ENCODE measurements at places on chromosomes 1 and 21.

GRCh38 chr1:65995336-65995735 is 202.6 kb downstream of the PDE4B start:
- peak; percentile 75 for DNase-seq

DNA sequence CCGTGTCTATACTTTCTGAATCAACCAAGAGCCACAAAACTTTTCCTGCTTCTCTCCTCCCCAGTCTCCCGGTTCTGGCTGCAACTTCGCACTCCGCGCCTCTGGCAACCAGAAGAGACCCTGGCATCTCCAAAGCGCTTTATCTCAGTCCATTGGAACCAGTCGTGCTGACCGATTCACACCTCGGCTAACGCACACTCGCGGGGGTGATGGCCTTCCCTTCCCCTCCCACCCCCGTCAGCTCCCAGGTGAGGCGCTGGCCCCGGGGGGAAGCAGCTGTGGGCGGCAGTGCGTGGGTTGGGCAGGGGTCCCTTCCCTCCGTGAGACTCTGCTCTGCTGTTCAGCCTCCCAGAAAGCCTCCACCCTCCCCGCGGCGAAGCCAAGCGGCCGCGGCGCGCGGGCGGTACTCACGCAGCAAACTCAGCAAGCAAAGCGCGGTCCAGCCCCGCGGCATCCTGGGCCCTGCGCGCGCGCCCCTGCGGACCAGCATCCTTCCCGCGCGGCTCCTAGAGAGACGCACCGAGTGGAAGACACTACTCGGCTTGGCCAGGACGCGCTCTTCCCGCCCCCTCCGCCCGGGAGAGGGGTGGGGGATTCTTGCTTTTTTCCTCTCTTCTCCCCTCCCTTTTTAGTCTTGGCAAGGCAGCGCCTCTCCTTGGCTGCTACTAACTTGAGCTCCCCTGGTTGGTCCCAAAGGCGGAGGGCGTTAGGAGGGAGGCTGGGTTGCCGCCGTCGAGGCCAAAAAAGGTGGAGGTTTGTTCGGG is at the start of gene CD34:
CD34 (minus strand) TSS at position 535 of the 764 bp plus-strand sequence; CDS start at position 490, 45 bp downstream.
- no peak for DNase-seq

DNA sequence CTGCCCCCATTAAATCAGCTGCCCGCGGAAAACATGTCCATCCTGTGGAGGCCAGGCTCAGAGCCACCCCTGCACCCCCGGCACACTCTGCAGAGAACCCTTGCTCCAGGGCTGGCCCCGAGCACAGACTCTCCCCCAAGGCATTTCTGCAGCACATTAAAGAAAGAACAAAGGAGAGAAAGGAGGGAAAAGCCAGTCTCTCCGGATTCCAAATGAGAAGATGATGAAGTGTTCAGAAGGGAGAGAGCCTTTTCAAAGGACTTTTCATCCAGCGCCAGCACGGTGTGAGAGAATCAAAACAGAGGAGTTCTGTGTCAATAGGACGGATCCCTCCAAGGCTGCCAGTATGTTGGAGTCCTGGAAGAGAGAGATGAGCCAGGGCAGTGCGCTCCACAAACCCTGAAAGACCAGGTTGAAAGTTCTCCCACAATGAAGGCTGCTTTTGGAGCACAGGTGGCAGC is 498.3 kb downstream of the NPHP4 start:
- DNase-seq = peak; percentile 82

GRCh38 chr1:94406446-94406845 is 11.7 kb upstream of the ABCD3 start:
- no peak for DNase-seq

- DNase-seq = no peak
Measured at GRCh38 chr1:67588178-67588855, 96.7 kb upstream of the GADD45A start.

DNA sequence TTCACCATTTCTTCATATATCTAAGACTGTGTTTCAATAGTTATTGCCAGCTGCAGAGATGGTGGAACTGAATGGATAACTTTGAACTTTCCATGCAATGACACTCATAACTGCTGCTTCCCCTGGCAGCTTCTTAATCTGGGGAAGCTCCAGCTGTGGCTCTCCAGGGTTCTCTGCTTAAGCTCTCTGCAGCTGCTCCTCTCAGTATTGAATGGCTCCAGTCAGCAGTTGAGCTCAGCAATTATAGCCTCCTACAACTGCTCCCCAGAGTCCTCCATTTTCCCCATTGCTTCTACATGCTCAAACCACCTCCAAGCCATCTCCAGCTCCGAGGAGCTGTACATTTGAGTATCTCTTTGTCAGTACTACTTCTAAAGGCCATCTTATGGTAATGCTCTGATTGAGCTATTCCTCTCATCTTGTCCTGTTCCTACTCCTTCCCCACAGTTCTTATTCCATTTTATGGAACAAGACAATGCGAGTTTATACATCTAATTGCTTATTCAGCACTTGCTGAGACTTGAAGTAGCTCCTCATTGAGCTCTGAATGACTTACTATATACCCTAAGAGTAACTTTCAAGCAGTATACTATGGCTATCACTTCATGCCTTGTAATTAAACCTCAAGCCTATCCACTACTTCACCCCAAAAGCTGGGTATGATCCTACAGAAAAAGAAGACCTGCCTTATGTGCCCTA is 362.4 kb downstream of the NEGR1 start:
- no peak for DNase-seq

DNA sequence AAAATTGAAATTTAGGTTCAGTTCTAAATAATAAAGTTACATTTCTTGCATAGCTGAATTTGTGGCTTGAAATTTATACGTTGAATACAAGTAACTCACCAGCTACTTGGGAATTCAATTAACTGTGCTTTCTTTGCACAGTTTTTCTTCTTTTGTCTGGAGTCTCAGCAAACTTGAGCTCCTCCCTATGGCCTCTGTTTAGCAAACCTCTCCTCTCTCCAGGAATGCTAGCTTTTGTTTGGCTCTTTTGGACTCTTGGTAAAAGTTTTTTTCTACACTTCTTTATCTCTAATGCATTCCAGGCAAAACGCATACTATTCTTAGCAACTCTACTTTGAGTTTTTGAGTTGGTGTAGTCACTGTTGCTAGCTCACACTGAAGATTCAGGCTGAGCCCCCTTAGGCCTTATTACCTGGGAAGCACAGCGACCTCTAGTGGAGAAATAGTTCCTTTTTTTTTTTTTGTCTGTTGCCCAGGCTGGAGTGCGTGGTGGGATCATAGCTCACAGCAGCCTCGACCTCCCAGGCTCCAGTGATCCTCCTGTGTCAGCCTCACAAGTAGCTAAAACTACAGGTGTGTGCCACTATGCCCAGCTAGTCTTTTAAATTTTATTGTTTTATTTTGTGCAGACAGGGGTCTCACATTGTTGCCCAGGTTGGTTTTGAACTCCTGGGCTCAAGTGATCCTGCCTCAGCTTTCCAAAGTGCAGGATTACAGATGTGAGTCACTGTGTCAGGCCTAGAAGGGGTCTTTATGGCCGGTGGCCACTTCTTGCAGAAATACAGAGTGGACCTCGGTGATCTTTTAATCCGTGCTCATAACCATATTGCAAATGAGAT is 61.7 kb downstream of the CASQ2 start:
- DNase-seq = peak; percentile 20

GRCh38 chr1:87061742-87062156 is 147.3 kb downstream of the HS2ST1 start:
- DNase-seq = no peak

- DNase-seq = no peak
Measured at GRCh38 chr1:222331340-222331739, 216.6 kb downstream of the HHIPL2 start.

DNA sequence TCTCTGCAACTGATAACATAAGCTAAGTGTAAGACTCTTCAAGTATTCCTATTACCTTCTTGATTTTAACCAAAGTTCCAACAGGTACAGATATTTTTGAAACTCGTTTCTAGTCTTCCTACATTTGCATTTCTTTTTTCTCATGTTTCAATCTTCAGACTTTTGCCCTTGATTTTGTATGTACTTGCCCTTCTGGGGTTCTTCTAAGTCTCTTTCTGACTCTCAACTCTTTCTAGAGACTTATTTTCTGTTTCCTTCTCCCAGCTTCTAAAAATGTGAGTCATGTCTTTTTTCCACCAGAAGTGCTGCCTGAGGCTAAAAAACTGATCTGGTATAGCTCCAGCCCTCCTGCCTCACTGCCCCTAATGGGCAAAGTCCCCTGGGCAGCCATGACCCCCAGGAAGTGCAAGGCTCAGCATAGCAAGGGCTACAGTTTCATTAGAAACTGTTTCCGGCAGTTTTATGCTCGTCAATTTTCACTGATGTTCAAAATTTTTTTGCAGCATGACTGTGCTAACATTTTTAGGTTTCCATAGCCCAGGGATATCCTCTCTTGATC is 265.9 kb downstream of the SEC16B start:
- no peak for DNase-seq

DNA sequence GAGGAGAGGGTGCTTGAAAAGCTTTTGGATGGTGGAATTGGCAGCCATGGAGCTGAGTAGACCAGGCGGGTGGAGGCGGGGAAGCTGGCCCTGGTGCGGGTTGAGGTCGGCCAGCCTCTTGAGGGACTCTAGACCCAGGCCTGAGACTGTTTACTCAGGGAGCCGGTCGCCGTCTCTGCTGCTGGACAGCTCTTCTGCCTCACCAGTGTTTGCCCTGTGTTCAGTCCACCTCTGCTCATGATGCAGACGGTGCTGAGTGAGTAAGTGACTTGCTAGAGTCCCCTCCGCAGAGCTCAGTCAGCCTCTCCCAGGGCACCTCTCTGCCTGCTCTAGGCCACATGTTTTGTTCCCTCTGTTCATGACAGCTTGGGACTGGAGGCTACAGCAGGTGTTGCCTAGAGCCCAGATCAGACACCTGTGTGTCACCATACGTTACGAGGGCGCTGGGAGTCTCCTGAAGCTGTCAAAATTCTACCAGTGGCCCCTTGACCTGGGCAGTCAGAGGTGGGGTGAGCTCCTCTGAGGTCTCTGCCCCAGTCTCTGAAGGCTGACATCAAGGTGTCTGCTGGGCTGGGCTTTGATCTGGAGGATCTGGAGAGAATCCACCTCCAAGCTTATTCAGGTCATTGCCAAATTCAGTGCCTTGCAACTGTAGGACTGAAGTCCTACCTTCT is 73.5 kb upstream of the WNT4 start:
- DNase-seq = no peak

DNA sequence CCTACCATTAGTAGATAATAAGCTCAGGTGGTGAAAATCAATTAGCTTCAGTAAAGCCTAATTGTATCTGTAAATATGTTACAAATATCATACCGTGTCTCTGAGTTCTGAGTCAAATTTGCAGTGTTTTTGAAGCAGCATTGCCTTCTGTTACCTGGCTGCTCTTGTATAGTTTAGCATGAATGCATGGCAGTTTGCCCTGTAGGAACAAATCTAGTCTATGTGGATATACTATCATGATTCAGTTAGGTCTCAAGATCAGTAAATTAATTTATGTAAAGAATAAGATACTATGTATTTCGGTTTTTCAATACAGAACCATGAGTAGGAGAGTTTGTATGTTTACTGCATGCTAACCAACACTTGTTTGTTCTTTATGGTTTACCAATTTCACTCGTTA is 240.6 kb upstream of the C1orf105 start:
- DNase-seq = peak; percentile 48

DNA sequence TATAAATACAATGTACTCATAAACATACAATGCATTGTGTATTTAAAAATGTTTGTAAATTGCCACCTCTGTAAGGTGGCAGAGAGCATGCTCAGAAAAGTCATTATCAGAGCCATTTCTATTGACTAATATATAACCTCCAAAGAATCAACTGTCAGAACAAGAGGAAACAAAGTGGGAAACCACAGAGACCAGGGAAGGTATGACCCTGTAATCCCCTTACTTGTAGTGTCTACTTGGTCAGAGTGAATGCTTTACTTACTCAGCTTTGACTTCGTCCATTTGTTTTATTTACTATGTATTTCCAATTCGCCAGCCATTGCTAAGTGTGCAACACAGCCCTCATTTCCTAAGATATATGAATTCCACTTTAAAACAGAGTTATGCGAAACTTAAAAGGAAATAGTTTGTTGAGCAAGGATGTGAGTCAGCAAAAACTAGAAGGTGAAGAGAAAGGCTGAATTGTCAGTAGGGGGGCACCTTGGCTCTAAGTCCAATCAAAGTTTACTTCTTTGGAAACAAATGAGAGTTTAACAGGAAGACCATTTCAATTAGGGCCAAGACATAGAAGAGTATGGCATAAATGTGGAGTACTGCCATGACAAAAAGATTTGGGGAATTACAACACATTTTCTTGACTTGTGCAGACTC is 671.7 kb upstream of the PTBP2 start:
- DNase-seq = no peak

- DNase-seq = no peak
Measured at GRCh38 chr1:40076895-40077312, 20.1 kb downstream of the PPT1 start.

- peak; percentile 12 for DNase-seq
Measured at GRCh38 chr1:199176713-199177112, 537.9 kb downstream of the PTPRC start.

DNA sequence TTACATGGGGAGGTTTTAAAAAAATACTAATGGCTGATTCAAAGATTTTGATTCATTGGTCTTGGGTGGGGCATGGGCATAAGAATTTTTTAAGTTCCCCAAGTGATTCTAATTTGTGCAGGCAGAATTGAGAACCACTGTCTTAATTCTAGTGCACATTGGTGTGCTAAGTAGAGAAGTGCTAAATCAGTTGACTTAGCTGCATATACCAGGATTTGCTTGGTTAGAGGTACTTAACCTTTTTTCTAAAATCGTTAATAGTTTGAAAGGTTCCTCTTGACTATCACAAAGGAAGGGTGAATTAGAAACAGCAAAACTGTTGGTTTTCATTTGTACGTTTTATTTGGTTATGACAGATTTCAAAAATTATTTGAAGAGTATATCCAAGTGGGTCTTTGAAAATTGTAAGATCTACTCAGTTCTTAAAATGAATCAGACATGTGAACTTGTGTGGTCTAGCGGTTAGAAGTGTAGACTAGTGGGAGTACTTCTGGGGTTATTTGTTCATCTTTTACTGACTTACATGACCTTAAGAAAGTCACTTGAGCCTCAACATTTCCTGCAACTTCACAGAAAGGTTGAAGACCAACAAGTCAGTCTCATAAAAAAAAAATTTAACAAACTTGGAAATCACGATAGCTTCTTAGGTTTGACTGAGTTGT is 66.7 kb downstream of the RPAP2 start:
- DNase-seq = no peak

GRCh38 chr1:44672254-44672955 is 1.9 kb downstream of the TMEM53 start:
- peak; percentile 74 for DNase-seq

- no peak for DNase-seq
Measured at GRCh38 chr1:112893288-112894009, 62.5 kb downstream of the SLC16A1 start.
